ENCODE measurements at places on chromosomes 7 and 10.
A peak's percentile ranks its signal among the peaks of the same experiment; 100 is the strongest.

DNA sequence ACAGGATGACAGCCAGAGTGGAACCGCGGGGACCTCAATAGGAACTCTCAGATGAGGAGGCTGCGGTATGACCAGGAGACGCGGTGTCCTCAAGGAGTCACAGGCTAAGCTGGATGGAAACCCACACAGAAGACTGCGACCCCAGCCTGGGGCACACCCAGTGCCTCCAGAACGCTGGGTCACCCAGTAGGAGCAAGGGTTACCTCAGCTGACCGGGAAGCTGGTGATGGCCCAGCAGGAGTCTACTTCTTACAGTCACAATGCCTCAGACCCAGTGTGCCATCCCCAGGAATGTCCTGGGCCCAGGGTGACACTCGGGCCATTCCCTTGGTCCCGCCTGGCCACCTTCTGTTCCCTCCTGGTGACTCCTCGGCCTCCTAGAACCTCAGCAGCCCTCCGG lies 29.9 kb downstream of the CNPY1 start:
- no peak for DNase-seq

DNA sequence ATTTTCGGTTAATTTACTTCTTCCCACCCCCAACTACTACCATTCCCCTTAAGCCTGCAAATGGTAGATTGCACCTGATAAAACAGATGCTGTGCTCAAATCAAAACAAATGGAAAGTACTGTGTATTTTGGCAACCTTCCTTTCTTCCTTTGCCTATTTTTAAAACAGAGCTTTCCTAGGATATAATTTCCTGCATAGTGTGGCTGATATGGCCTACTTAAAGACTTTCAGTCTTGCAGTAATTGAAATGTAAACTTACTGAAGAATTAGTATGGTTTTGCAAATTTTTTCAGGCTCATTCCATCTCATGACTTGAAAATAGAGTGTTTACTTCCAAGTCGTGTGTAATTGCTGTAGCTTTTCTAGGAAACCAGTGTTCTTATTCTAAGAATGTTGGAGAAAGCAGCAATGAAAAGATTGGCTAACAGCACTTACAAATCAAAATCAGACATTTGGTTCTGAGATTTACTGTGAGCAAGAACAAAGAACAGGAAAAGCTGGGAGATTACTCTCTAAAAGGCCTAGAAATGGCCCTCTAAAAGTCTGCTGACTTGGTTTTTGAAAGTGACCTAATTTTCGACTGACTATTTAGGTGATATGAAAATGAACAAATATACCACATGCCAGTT lies 52.0 kb downstream of the REEP3 start:
- DNase-seq: peak; percentile 49

DNA sequence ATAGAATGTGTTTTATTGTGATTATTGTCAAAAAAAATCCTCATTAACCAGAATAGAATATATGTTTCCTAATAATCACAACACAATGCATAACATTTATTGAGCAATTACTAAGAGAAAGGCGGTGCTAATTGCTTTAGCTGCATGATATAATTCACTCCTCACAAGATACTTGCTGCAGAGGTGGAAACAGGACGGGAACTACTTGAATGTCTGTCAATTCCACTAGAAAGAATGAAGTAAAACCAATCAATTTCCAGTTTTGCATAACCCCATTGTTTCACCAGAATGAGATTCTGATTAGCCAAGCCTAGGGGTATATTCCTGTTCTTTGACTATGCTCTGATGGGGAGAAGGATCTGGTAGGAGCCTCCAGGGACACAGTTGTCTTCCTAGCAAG lies 239.1 kb upstream of the NRP1 start:
- no peak for DNase-seq

DNA sequence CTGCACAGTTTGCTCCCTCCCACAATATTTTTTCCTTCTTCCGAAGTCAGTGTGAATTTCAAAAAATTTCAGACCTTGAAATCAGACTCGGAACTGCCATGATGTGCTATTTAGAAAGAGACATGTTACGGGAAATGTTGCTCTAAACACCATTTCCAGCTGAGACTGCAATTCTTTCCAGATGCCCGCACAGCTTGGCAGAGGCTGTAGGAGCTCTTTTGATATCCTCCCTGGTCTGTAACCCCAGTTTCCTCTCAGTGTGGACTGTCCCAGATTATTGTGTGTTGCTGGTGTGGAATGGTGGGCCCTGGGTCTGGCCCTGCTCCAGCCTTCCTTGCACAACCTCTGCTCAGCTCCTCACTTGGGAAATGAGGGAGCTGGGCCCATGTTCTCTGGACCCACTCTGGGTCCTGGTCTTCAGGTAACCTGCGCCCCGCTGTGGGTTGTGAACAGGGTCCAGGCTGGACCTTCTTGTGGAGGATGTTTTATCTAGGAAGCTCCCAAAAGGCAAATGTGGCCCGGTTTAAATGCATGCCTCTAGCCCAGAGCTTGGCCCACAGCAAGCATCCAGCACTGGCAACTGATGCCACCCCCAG lies 172.8 kb upstream of the CXCL12 start:
- no peak for DNase-seq

GRCh38 chr10:126147866-126148587 lies 240.2 kb downstream of the ADAM12 start:
- DNase-seq: no peak

DNA sequence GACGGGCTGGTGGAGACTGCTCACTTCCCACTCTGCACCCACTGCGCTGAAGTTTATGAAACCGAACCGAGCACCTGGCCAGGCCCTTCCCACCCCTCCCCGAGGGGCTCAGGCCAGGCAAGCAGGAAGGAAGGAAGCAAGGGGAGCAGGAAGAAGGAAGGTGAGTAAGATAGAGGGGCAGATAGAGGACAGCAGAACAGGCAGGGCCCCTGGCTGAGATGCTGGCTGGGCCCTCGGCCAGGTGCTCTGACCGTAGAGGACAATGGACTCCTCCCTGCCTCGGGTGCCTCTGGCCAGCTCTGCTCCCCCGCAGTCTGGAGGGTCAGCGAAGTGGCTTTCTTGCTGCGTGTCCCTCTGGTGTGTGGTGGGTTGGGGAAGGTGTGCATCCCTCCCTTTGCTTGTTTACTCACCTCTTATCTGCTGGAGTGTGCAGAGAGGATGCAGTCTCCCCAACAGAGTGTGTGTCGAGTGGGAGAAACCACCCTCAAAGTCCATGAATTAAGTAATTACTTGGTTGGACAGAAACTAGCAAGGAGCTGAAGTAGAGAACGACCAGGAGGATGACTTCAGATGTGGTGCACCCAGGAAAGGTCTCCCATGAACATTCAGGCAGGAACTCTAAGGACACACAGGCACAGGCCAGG lies 82.8 kb upstream of the PPP2R2D start:
- DNase-seq: no peak

GRCh38 chr7:140609646-140610045 lies 31.0 kb downstream of the DENND2A start:
- DNase-seq: no peak

DNA sequence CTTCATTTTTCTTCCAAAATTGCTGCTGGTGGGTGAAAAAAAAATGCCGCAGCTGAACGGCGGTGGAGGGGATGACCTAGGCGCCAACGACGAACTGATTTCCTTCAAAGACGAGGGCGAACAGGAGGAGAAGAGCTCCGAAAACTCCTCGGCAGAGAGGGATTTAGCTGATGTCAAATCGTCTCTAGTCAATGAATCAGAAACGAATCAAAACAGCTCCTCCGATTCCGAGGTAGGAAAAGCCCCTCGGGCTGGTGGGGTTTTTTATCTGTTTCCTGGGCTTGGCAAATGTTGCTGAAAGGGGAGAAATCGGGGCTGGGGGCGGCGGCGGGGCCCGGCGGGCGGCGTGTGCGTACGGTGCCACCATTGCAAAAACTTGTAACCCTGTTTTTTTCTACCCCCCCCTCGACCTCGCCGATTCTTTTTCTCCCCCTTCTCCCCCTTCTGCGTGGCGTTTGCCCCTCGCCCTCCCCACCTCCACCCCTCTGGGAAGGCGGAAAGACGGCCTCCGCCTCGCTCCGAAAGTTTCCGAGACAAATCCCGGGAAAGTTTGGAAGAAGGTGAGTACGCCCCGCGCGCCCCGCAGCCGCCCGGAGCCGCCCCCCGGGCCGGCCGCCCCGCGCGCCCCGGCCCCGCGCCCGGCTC lies 789 bp downstream of the TCF7L2 start:
- peak; percentile 7 for DNase-seq

- no peak for DNase-seq
Measured at GRCh38 chr10:133224756-133225372, 5.2 kb upstream of the UTF1 start.

- DNase-seq: no peak
Measured at GRCh38 chr7:84536271-84536870, 341.8 kb upstream of the SEMA3A start.

DNA sequence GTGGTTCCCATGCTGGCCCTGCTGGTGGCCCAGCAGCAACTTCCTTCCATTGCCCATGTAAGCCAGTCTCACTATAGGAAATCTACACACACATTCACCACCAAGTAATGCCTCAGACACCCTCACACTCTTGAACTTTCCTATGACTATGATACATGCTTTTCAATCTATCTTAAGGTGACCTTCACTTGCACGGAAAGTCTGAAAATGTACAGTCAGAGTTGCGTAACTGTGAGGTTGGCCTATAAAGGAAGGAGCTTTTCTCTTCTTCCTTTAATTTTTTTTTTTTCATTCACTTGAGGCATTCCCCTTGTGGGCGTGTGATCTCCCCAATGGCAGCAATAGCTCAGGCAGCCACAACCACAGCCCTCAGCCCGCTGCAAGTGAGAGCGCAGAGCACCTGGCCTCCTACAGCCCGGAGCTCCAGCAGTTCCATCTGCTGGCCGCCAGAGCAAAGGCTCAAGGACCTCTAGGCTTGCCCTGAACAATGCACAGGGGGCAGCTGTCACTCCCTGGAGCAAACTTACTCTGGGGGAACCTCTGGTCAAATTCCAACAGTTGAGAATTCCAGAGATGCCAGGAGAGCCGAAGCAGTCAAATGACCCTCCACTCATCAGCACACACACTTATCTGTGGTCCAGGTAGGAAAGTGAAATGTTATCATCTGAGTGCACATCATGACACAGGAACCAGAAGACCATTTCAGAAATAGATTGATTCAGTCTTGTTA lies 123.1 kb upstream of the ADO start:
- peak; percentile 73 for DNase-seq

- DNase-seq: no peak
Measured at GRCh38 chr7:37467002-37467401, 18.3 kb upstream of the ELMO1 start.

- no peak for DNase-seq
Measured at GRCh38 chr7:70940597-70940996, 191.3 kb upstream of the GALNT17 start.

GRCh38 chr10:64508029-64508661 lies 986.9 kb downstream of the REEP3 start:
- DNase-seq: no peak

DNA sequence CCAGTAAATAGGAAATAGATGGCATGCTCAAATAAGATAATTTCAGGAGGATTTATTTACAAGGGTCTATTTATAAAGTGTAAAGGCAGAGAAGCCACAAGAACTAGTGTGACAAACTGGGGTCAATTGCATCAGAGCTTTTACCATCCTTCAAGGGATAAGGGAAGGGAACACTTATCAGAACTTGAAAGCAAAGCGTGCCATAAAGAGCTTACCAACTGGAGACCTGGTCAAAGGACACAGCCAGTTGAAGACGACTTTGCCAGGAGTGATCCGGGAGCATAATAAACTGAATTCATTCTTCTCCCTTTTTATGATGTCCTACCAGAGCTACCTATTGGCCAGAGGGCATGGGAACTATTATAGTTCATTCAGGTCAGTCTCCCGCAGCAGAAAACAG lies 3.2 kb upstream of the PPP1R3A start:
- DNase-seq: no peak

DNA sequence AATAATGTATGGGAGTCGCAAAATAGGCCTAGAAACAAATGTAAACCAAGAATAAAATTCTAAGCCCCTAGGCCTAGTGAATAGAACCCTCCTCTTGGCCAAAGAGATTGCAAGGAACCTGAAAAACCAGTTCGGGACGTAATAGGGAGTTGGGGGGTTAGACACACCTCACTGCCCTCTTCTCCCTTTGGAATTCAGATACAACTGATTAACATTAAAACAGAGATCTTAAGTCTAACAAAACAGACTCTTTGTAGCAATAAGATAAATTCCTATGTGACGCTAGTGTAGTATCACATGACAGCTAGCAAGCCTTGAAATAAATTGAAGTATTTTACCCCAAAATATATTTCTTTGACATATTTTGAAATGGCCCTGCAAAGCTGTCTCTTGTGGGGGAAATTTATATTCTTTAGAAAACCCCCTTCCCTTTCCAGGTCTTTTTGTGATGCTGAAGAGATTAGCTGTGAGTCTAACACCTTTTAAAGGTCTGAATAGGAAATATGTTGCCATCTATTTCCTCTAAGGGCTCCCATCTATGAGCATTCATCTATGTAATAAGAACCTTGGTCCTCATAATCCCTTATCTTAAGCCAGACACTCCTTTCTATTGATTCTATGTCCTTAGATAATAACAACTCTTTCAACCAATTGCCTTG lies 623.4 kb upstream of the NRG3 start:
- no peak for DNase-seq

GRCh38 chr10:42929236-42929635 lies 146.6 kb downstream of the BMS1 start:
- DNase-seq: no peak

GRCh38 chr7:90536449-90536848 lies 59.7 kb upstream of the CDK14 start:
- no peak for DNase-seq

DNA sequence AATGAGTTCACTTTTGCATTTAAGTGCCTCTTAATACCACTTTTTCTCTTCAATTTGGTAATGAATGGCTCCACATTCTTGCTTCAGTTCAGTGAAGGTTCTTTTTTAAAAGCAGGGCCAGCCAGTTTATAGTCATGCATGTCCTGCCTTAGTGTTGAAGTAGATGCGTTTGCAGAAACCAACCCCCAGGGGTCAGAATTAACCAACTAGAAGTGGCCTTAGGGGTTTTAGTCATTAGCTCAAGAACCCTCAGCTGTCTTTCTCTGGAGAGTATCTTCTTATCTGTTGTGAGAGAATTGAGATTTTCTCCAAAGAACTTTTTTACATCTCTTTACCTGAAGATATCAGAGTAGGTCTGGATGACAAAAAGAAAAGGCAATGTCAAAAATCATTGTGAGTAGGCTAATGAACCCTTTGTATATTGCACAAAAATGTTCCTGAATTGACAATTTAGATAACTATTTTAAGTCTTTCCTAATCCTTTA lies 82.2 kb downstream of the PIK3CG start:
- peak; percentile 26 for DNase-seq

DNA sequence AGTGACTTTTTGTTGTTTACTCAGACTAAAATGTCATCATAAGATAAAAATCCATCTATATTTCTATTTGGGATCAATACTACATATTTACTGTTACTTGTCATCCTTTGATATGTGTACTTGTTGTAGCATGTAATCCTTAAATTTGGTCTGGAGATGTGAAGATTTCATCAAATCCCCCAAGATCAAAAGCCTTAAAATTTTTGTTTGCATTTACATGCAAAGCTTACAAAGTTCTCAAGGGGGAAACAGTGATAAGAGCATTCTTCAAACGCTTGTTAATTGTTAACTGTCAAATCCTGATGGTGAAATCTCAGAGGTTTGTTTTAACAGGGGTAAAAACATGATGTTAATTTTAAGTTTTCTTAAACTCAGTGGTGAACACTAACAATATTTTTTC lies 84.9 kb upstream of the SKAP2 start:
- DNase-seq: no peak

GRCh38 chr7:85489498-85489897 lies 302.6 kb upstream of the SEMA3D start:
- DNase-seq: no peak

- DNase-seq: no peak
Measured at GRCh38 chr10:14884082-14884481, 5.4 kb downstream of the SUV39H2 start.

- DNase-seq: no peak
Measured at GRCh38 chr7:132464740-132465139, 111.5 kb downstream of the PLXNA4 start.

All from CD4-positive, alpha-beta T cell treated with Interleukin-2 at 100 ng/mL for 4 hours (primary cell).